ENCODE measurements at places on chromosomes 7 and 10.

- DNase-seq: no peak
Observed at GRCh38 chr7:116529250-116529649, 4.4 kb downstream of the CAV1 start.

GRCh38 chr10:26806557-26806956 is 54.2 kb downstream of the ABI1 start:
- no peak for DNase-seq

DNA sequence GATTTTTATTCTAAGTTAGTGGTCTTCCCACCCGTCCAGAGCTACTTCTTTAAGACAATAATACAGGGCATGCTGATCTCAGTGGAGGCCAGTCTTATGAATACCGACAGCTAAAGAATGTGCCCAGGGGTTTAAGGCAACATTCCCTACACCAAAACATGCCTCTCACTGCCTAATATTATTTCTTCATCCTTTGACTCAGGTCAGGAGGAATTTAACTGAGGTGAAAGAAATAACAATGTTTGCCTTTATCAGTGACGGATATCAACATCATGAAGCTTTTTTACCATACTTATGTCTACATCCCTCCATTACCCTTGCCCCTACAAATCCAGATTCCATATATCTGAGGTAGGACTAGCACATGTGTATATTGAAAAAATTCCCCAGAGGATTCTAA is 33.3 kb upstream of the TES start:
- DNase-seq: no peak

GRCh38 chr7:155506854-155507337 is 39.5 kb downstream of the CNPY1 start:
- DNase-seq: no peak

GRCh38 chr7:5424749-5425506 is 1.3 kb upstream of the TNRC18 start:
- DNase-seq: no peak

- DNase-seq: no peak
Observed at GRCh38 chr10:78473006-78473405, 439.3 kb downstream of the RPS24 start.

DNA sequence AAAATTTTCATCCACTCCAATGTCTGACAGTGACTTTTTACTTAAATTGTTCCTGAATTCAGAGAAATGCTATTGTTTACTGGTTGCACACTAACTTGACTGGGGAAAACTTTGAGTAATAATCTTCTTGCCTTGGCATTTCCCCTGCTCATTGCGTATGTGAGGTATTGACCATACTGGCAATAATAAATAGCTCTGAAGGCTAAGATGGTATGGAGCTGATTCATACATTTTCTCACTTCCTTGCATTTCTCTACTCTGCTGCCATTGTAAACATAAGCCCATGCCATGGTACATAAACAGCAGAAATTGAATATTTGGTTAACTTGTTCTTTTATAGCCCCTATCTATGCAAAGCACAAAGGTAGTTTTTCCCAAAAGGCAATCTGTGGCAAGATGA is 290.0 kb downstream of the RNLS start:
- no peak for DNase-seq

GRCh38 chr7:261341-262250 is 28.4 kb upstream of the FOXL3 start:
- no peak for DNase-seq

GRCh38 chr7:124992851-124993562 is 63.4 kb upstream of the POT1 start:
- no peak for DNase-seq

Measured in activated gamma-delta T cell treated with anti-CD3 and anti-CD28 coated beads, Interleukin-2, amount 50 U/mL, for 16 hours (primary cell).